ENCODE measurements at places on chromosomes 4 and X. TPM values are rescaled to one million over a fixed set of nuclear protein-coding genes. Genes with fewer than 3 reads are reported as not detected.

EGF gene
- total RNA-seq, result 3.1 TPM

STPG2 gene
- total RNA-seq, result 0.79 TPM

INTU gene
- total RNA-seq, result 5.1 TPM

AFP gene
- not detected for total RNA-seq

ZNF157 gene
- total RNA-seq, result 0.14 TPM

DNA sequence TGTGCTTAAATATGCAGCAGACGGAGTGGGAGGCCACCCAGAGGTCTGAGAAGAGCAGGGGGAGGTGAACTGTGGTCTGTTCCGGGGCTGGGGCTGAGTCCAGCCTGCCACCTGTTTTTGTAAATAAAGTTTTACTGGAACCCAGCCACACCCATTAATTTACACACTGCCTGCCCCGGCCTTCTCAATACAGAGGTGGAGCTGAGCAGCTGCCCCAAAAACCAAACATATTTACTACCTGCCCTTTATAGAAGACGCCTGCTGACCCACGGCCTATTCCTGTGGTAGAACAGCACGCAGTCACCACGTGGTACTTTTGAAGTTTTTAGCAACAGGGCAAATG is 45.9 kb downstream of the FGFRL1 start:
- DNase-seq, result no peak

DNA sequence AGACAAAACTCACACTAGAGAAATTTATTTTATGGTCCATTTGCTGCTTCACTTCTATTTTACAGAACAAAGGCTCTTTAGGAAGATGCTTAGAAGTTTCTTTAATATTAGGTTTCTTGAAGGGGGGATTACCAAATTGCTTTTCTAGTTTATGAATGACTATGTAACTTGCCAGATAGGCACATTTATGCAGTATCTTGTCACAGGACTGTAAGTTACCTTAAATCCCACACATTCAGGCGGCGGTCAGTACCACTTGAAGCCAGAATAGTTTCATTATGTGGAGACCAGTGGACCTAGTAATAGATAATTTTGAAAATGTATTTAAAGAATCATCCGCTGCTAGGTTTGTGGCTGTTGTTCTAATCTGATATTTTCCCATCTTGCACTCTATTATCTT is 18.3 kb downstream of the RBBP7 start:
- DNase-seq, result no peak

DNA sequence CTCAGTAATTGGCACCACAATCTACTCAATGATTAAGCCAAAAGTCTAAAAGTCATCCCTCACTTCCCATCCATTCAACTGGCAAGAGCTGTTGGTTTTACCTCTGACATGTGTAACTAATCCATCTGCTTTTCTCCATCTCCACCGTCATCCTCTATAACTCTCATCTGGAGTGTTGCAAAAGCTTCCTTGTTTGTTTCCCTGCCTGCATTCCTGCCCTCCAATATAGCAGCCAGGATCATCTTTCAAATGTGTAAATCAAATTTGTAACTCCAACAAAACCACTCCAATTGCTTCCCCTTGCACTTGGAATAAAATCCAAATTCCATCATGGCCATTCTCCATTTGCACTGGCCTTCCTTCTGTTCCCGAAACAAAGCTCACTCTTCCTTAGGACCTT is 4.3 kb upstream of the PLAC8 start:
- DNase-seq, result no peak

DNA sequence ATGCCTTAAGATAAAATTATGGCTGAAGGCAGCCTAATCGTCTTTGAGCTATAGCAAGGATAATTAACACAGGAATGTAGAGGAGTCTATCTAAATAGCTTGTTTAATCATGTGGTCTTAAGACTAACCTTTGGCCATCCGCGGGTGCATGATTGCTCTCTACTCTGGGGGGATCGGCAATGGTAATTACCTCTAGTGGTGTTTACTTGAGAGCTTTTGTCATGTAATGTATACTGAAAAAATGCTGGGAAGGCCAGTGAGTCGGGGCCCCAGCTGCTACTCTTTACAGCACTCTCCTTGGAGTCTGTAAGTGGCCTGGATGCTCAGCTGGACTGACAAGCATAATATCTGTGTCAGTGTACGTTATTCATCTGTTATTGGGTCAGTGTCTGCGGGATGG is 65.5 kb upstream of the GNPDA2 start:
- no peak for DNase-seq

GRCh38 chr4:165515201-165515600 is 136.4 kb downstream of the CPE start:
- no peak for DNase-seq

DNA sequence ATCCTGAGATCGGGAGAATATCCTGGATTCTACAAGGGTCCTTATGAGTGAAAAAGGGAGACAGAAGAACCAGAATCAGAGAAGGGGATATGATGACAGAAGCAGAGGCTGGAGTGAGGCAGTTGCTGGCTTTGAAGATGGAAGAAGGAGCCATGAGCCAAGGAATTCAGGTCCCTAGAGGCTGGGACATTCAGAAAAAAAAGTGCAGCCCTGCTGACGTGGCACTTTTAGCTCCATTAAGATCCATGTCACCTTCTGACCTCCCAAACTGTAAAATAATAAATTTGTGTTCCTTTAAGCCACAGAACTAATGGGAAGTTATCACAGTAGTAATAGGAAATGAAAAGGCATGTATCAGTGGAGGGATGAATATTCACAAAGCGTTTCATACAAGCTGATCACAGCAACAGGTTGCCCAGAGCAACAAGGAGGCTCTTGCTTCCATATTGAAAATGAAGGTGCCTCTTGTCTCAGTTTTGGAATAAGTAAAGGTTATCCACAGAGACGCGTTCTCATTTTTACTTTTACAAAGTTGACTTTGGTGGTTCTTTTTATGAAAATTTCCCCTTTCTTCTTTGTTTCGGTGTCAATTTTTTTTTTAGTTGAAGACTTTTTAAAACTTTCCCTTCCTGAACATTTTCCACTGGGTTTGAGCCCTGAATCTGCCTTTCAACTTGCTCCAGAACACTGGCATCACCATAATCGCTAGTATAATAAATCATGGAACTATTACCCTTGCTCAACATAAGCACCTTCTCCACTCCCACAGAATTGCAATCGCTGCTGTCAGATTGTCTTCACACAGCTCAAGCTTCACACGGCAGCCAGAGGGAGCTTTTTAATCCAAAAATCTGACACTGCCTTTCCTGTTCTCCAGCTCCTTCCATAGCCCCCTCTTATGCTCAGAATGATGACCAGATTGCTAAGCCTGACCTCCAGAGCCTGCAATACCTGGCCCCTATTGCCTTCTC is 127.6 kb upstream of the RBPJ start:
- no peak for DNase-seq

All from transverse colon (tissue), 4 donors.